ENCODE measurements at places on chromosomes 6 and 20.
A peak's percentile ranks its signal among the peaks of the same experiment; 100 is the strongest.

GRCh38 chr6:158647501-158647900 lies 2.4 kb upstream of the SYTL3 start:
- DNase-seq: no peak

GRCh38 chr6:107064579-107065065 lies 36.6 kb downstream of the MTRES1 start:
- DNase-seq: peak; percentile 45

- DNase-seq: no peak
These were observed 19.6 kb downstream of the JAG1 start for GRCh38 chr20:10654250-10654610.

- peak; percentile 21 for DNase-seq
These were observed 11.8 kb downstream of the CPNE5 start for GRCh38 chr6:36827261-36828079.

- no peak for DNase-seq
These were observed 155.7 kb upstream of the SUPT3H start for GRCh38 chr6:45533386-45533785.

DNA sequence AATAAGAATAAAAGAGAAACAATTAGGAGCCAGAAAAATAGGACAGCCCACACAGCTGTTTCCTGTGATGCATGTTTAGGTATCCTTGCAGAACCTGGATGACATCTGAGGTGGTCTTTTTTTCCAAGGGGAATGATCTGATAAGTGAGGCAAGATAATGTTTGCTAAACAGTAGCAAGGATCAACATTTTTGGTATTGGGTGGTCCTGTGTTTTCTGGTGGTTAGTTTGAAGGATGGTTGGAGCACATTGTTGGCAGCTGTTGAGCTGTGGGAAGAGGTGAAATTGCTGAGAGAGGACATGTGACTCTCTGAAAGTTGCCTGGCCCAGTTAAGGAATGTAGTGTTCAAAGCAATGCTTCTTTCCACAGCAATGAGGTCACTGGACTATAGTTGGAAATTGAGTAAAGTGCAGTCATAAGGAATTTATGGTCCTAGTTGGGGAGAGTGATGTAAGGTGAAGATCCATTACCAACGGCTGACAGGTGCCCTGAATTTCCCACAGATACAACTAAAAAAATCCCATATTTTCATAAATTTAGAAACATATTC lies 270.2 kb upstream of the IMPG1 start:
- DNase-seq: no peak

GRCh38 chr20:20594171-20594530 lies 118.3 kb downstream of the RALGAPA2 start:
- DNase-seq: no peak

DNA sequence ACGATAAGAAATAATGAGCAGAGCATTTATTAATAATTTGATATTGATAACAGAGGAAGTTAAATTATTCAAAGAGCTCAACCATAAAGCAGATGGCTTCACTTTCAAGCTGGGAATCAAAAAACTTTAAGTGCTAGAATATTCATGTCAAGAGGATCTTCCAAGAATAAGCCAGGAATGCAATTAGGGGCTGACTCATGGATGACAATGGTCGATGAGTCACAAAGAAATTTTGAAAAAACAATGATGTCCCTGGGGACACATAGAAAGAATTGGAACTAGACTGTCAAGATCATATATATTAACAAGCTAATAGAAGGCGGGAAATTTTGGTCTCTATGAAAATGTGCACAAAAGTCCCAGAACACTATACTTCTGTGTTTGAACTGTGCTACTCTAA lies 304.1 kb downstream of the LAMA2 start:
- peak; percentile 56 for DNase-seq

DNA sequence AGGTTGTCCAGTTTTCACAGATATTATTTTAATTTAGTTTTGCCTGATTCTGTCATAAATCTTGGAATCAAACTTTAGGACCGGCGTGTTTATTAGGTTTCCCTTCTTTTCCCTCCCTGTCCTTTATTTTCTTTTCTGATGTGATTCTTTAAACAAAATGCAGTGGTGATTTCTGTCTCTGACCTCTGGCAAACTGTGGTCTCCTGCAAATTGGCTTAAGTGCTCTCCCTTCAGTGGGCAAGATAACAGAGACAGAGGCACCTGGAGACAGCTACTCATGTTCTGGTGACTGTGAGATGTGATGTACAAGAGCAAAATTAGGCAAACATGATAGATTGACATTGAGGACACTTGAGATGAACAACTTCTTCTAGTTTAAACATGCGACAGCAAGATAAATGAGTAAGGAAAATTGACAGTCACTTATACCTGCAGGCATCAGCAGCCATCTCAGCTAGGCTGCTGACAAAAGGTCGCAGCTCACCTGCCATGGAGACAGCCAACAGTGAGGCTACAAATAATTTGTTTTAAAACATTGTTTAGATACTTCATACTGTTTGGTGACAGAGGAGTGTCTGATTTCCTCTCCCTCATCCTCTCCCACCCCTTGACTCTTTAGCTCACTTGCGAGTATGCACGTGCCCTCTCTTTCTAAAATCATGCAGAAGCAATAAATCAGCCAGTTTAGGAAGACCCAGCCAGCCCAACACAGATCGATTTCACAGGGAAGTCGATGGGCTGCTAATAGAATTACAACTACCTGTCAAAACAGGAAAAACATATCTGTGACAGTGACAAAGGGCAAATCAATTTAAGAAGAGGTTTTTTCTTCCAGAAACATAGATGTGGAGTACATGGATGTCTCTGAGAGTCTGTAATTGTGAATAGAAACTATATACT lies 63.4 kb upstream of the MAP3K7 start:
- no peak for DNase-seq

GRCh38 chr6:17881085-17881858 lies 106.2 kb downstream of the KIF13A start:
- peak; percentile 85 for DNase-seq

- no peak for DNase-seq
These were observed 4.9 kb downstream of the PLCG1 start for GRCh38 chr20:41142245-41142644.

DNA sequence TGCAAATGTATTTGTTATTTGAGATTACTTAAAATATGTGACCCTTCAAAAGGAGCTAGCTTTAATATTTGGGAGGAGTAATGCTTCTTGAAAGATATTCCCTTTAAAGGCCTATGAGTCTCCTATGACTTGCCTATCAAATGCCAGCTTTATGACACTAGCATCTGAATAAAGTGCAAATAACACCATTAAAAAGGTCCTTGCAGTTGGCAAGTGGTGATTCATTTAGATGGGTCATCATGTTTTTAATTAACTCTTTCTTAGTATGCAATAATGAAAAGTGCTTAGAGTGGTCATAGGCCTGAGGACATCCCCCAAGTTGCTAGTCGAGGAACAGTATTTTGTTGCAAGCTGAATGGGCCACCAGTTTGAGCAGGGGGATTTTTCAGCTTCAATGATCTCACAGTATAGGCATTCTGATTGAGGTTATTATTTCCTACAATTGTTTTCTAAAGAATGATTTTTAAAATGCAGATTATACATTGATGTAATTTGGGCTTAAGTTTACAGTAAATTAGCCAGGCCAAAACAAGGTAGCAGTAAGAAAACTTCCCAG lies 3.7 kb upstream of the CD2AP start:
- DNase-seq: no peak

GRCh38 chr20:62595491-62595890 lies 46.8 kb upstream of the SLCO4A1 start:
- DNase-seq: no peak

DNA sequence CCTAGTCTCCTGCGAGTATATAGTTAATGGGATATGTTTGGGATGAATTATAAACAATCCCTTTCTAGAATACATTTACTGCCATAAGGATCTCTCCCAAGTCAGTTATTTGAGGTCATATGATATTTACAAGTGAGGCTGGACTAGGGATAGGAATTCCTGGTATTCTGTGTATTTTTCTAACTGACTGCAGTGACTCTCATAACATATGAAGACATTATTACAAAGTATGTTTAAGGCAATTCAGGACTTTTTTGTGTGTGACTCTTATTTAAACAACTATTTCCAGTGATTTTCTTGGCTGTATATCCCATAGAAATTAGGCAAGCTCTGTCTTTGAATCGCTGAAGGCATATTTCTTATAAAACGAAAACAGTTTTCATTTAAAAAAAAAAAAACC lies 18.4 kb upstream of the TNFAIP3 start:
- DNase-seq: no peak

DNA sequence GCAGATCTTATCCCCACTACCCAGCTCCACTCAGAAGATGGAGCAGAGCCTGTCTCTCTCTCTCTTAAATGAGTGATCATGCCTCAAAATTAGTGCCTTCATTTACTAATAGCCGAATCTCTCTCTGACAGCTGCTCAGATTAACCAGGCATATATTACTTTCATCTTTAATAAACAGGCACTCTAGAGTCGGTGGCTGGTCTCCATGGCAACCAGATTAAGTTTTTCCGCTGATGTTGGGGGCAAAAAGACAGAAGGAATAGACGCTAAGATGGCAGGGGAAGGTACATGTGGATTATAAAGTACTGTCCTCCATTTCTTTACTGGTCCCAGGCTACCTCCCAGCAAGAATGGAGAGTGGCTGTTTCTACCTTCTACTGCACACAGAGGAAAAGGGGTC lies 121.6 kb downstream of the QRSL1 start:
- DNase-seq: no peak

DNA sequence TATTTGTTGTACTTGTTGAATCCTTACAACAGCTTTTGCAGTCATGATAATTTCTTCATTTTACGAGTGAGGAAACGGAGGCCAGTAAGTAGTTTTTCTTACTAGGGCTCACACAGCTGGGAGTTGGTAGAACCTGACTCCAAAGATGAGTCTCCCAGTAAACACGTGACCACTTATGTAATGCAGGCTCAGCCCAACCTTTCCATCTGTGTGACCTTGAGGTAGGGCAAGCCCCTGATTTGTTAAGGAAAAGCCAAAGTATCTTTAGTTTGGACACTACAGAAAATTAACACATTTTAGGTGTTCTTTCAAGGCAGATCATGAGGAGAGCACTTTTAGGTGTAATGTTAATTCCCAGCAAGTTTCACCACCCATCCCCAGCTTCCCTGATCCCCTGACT lies 111.3 kb downstream of the LRRC1 start:
- no peak for DNase-seq

DNA sequence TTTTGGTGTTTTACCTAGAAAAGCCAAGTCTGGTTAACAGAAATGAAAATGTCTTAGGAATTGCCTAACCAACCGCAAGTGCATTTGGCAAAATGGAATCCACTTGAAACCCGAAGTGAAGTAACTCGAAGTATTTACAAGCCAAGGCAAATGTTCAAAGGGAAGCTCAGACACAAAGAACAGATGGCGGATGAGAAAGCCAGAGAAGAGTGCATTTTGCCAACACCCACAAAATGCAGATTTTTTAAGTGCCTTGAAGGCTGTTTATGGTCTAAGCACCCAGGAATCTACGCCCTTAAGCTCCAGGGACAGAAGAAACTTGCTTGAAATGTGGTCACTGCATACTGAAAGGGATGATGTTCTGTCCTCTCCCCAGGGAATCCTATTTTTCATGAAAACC lies 70.0 kb upstream of the TBXT start:
- DNase-seq: peak; percentile 67

DNA sequence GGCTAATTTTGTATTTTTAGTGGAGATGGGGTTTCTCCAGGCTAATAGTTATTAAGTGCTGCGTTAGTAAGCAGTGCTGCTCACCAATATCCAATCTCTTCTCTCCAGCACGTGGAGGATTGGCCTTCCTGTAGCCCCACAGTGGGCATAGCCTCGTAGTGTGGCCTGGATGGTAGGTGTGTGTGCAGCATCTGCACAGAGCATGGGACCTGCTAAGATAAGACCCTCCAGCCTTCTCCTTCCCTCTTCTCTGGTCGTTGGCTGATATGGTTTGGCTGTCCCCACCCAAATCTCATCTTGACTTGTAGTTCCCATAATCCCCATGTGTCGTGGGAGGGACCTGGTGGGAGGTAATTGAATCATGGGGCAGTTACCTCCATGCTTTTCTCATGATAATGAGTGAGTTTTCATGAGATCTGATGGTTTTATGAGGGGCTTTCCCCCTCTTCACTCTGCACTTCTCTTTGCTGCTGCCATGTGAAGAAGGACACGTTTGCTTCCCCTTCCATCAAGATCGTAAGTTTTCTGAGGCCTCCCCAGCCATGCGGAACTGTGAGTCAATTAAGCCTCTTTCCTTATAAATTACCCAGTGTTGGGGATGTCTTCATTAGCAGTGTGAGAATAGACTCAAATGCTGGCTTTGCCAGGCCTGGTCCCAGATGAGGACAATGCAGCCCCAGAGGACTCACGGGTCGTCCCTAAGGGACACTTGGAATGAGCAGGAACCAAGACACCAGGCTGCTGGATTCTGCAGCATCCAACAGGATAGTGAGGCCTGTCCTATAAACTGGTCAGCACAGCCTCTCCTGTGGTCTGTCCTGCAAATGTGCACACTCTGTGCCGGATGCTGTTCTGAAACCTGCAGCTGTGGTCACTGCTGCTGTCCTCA lies 63.4 kb upstream of the AFDN start:
- no peak for DNase-seq

DNA sequence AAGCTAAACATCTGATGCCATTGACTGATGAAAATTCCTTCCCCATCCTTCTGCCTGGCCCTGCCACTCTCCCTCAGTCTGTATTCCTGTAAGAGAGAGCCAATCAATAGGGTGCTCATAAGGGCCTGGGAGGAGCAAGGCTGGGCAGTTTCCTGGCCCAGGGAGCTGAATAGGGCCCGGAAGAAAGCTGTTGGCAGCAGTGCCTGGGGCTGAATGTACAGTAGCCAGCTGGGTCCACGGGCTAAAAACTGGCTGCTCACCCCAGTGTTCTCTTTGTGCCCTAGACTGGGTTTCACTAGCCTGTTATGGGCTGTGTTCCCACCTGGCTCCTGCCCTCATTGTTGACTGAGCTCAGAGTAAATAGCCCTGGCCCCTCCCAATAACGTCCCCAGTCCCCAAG lies 1.7 kb upstream of the WFDC2 start:
- DNase-seq: no peak

DNA sequence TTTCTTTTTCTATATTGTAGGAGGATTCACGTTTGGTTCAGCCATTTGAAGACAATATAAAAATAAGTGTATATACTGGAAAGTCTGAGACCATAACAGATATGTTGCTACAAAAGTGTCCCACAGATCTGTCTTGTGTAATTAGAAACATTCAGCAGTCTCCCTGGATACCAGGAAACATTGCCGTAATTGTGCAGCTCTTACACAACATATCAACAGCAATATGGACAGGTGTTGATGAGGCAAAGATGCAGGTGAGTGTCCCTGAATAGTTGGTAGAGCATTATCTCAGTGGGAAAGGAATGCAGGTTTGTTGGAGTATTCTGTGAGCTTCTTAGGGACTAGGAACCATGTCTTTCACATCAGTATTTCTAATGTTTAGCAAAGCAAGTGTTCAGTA lies 18.3 kb upstream of the ADGRF4 start:
- no peak for DNase-seq

DNA sequence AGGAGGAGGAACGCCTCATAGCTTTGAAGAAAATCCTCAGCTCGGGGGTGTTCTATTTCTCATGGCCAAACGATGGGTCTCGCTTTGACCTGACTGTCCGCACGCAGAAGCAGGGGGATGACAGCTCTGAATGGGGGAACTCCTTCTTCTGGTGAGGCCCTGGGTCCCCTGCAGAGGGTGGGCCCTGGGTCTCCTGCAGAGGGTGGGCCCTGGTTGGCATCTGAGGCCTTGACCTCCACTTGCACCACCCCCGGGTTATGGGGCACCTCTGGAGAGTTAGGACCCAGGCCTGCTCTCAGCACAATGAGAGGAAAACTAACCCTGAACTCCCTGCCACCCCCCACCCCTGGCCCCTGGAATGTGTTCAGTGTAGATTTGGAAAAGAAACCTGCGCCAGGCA lies 47.2 kb downstream of the SYNJ2 start:
- DNase-seq: no peak

- DNase-seq: no peak
These were observed 106.9 kb downstream of the IPCEF1 start for GRCh38 chr6:154249499-154250298.

Measured in AG09309 (cell line).